A673 (cell line): ENCODE measurements at places on chromosomes 6 and 20.

GRCh38 chr20:35630636-35631035 lies 15.0 kb downstream of the SPAG4 start:
- no peak for DNase-seq

GRCh38 chr6:71468841-71469700 lies 180.5 kb downstream of the OGFRL1 start:
- DNase-seq: peak; percentile 50

DNA sequence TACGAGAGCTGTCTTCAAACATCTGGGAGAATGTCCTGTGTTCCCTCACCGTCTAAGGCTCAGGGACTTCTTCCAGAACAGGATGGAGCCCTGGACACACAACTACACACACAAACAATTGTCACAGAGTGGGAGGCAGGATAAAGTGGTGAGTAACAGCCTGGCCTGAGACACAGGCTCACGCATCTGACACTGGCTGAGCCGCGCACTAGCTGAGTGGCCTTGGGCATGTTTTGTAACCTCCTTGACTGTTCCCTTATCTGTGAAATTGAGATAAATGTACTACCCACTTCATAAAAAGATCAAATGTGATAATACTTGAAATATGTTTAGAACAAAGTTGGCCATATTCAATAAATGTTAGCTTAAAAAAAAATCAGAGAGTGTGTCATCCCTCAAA lies 132.4 kb upstream of the ARMC2 start:
- DNase-seq: no peak

DNA sequence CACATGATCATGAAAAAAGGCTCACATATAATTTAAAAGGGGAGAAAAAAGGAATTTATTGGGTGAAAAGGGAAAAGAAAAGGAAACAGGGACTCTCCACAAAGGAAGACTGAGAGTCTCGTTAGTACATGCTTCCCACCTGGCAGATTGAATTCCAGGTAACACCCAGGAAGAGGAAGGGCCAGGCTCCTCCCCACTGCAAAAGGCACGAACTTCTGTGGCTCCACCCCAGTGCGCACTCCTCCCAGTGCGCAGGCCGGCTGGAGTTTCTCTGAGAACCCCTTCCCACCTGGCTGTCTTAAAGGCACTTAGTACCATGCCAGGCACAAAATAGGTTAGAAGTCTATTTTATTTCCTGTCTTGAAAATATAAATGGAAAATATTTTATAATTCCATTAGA lies 129.8 kb downstream of the COL12A1 start:
- DNase-seq: no peak

GRCh38 chr6:38837101-38837500 lies 122.0 kb downstream of the DNAH8 start:
- no peak for DNase-seq

GRCh38 chr6:48611332-48611731 lies 500.3 kb upstream of the PTCHD4 start:
- DNase-seq: no peak

GRCh38 chr6:138440296-138440695 lies 36.3 kb downstream of the HEBP2 start:
- DNase-seq: no peak

- no peak for DNase-seq
These were observed 106.1 kb downstream of the PSMB1 start for GRCh38 chr6:170446841-170447560.

GRCh38 chr6:34788111-34788510 lies 3.8 kb upstream of the BLTP3A start:
- DNase-seq: no peak

- no peak for DNase-seq
These were observed 3.6 kb upstream of the KCNB1 start for GRCh38 chr20:49486064-49486463.

DNA sequence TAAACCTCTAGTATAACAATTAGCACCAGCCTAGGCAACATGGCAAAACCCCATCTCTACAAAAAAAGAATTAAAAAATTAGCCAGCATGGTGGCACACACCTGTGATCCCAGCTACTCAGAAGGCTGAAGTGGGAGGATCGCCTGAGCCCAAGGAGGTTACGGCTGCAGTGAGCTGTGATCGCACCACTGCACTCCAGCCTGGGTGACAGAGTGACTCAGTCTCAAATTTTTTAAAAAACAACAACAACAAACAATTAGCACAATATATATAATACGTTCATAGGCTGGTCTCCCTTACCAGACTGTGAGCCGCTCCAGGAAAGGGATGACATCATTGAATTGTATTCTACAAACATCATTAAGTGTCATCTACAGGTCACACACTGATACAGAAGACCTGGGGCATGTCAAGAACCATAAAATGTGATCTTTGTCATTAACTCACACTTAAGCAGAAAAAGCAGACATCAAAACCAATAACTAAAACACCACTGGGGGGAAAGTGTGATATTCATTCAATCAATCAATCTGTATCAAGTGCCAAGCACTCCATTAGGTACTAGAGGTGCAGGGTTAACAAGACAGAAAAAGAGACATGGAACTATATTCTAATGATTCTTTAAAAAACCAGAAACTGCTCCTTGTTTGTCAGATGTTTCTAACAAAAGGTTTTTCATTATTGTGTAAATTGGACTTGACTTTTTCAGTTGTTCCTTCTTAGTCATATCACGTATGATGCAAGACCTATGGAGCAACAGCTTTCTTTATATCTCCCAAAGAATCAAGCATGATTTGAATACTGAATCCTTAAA lies 17.8 kb downstream of the MAP3K5 start:
- DNase-seq: peak; percentile 45

DNA sequence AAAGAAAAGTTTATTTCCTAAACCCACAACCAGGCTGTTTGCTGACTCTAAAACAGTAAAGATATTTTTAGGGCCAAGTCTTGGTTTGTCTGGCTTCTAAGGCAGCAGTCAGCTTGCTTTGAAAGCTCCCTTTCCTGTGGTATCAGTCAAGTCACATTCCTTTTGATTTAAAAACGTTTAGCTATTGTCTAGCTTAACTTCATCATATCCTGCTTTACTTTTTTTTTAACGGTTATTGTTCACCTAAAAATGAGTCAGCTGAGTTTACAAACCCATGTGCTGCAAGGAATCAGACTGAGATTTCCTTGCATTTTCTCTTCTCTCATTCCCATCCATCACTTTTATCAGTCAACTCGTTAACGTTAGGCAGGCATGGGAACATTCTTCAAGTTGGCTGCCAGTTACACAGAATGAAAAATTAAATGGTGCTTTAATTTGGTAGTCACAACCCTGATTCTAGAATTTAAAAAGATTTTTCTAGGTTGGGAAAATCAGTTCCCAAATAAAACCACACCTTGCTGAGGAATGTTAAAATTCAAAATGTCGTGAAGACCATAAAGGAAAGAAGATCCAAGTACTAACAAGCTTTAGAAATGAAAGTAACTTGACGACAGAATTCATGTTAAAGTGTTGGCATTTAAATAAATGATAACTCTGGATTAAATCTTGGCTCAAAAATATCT lies 45.9 kb downstream of the ELOVL5 start:
- DNase-seq: peak; percentile 70

DNA sequence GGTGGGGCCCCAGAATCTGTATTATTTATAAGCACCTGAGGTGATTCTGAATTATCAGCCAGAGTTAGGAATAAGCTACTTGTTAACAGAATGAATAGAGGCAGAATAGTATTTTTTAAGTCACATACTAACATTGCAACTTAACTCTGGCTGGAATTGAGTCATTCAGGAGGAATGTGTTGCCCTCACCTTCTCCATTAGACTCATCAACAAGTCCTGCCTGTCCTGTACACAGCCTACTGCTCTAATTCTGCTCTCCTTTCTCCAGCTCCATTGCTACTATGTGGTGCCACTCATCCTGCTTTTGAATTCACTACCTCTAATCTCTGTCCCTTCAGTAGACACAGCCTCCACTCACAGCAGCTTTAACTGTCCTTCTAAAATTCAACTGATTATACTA lies 669.4 kb downstream of the DHX35 start:
- no peak for DNase-seq

GRCh38 chr20:47736570-47737152 lies 48.6 kb downstream of the SULF2 start:
- no peak for DNase-seq

GRCh38 chr20:61331543-61331942 lies 79.5 kb downstream of the CDH4 start:
- DNase-seq: no peak

DNA sequence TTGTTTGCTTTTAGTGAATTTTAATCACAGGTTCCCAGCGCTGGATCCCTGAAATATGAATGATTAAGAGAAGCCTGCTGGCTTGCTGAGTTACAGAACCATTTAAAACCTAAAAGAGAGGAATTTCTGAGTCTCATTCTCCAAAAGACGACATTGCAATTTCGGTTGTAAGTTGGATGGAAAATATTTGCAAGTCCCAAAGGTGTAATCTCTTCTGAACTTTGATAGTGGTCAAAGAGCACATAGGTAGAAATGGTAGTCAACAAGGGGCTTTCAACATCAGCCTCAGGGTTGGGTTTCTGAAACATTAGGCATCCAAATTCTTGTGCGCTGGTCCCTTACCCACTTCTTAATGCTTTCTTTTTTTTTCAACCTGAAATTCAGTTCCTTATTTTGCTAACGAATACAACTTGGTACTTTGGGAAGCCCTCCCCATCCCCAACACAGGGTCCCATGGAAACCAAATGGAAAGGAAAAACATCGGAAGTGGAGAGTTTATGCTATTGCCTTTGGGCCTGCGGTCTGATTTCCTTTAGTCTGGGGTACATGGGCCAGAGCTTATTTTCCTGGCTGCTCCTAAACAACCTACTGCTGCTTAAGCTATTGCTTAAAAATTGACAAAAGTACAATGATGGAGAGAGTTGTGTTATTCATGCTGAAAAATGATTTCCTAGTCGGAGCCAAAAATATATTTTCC lies 117.0 kb upstream of the KCNK16 start:
- no peak for DNase-seq

DNA sequence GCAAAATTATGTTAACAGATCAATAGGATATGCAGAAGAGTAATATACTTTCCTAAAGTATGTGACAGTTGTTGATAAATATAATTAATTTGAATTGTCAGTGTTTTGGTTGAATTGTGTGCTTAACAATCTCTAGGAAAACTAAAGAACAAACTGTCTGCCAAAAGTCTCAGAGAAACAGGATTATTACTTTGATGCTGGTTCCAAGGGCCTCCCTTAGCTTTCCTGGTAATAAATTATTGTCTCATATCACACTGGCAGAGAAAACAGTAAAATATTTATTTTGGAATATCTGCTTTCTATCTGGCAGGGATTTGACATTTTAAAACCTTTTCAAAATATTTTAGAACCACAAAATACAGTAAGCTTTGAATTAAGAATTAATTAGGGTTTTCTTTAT lies 40.1 kb upstream of the CARMIL1 start:
- DNase-seq: no peak

GRCh38 chr20:58518387-58518786 lies 3.2 kb upstream of the APCDD1L start:
- no peak for DNase-seq

DNA sequence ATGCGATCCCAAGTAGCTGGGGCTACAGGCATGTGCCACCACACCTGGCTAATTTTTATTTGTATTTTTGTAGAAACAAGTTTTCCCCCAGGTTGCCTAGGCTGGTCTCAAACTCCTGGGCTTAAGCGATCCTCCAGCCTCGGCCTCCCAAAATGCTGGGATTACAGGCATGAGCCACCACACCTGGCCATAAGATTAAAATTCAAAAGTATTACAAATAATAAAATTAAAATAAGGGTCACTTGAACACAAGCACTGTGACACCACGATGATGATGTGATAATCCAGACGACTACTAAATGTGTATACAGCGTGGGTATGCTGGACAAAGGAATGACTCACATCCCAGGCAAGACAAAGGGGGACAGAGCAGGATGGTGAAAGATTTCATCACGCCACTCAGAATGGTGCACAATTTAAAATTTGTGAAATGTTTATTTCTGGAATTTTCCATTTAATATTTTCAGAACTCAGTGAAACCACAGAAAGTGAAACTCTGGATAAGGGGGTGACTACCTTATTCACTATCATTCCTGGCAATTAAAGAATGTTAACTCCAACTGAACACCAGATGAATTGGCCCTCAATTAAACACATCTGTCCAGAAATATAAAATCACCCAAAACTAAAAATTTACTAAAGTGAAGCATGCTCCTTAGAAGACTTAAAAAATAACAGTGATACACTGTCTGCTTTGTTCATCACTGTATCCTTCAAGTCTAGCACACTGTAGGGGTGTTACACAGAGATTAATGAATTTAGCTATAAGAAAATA lies 13.1 kb downstream of the B4GALT5 start:
- peak; percentile 73 for DNase-seq

DNA sequence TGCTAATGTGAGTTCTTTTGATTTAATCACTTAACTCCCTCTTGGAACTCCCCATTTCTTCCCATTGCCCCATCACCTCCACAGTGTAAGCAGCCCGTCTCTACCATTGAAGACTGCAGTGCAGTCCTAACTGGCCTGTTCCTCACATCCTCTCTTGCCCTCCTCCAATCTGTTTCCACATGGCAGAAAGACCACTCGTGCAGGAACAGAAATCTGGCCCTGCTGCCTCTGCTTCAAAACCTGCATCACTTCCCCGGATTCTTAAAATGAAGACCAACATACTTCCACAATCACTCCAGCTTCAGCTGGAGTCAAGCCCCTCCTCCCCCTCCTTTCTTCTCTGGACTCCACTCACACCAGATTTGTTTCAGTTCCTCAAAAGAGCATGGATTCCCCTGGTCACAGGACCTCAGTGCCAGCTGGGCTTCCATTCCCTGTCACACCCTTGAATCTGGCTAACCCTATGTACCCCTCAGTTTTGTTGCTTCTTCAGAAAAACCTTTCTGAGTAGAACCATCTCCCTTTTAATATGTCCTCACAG lies 802.3 kb downstream of the MAFB start:
- no peak for DNase-seq

- no peak for DNase-seq
These were observed 599.7 kb upstream of the MMS22L start for GRCh38 chr6:97882755-97883154.

DNA sequence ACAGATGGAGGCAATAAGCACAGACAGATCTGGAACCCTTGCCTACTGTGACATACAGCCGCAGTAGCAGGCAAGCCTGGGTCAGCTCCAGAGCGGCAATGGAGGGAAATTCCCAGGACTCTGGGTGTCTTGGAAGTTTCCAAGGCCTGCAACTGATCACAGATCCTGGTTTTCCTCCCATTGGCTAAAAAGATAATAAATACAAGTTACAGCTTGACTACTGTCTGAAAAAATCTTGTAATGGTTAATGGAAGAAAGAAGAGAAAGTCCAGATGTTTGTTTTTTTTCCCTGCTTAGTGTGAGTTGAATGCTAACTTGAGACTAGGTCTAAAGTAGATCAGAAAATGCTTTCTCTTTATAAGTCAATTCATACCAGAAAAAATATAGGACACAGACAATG lies 307.6 kb downstream of the ALDH8A1 start:
- DNase-seq: no peak

GRCh38 chr20:18524646-18525045 lies 16.9 kb downstream of the SEC23B start:
- no peak for DNase-seq
